Activated CD8-positive, alpha-beta memory T cell treated with anti-CD3 and anti-CD28 coated beads for 48 hours (primary cell): ENCODE measurements at places on chromosomes 1 and 21.

DNA sequence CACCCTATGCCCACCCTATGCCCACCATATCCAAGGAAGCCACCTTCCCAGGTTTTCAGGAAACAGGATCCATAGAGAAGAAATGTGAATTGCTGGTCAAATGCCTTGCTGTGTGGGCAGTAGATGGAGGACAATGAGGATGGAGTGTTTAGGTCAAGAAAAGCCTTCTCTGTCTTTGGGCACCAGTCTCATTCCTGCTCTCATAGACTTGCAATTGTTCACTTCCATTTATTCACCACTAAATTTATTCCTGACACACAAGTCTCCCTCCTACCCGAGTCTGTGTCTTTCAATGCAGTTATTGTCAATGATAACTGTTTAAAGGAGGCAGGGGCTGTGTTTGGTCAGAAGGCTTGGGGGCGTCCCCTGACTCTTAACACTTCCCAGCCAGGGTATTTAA is 48.0 kb upstream of the ITPKB start:
- DNase-seq: no peak

DNA sequence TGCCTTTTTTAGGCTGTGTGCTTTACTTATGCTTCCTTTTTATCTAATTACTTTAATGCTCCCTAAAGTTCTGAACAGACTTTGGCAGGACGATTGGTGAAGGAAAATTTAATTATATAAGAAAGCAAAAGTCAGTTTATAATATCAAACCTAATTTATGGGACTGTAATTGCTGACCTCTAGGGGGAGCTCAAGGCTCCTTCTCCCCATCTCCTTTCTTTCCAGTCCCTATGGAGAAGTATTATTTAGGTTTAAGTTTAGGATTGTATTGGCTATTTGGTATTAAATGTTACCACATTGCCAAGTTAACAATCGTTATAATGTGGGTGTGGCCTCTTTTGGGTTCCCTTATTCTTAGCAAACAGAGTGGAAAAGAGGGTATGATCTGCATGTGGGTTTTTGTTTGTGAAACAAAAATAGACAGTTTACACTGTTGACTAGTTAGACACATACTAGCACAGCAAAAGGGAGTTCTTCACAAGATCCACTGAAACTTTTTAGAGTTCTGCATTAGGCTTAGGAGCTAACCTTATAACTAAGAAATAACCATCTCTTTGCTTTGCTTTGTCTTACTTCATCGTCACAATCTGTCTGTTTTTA is 48.2 kb upstream of the TNFSF4 start:
- DNase-seq: no peak

GRCh38 chr21:37582590-37582989 is 216.0 kb downstream of the DYRK1A start:
- no peak for DNase-seq

GRCh38 chr1:44806025-44806703 is 987 bp downstream of the DYNLT4 start:
- no peak for DNase-seq

- no peak for DNase-seq
Measured at GRCh38 chr1:230573658-230574057, 68.6 kb upstream of the COG2 start.

DNA sequence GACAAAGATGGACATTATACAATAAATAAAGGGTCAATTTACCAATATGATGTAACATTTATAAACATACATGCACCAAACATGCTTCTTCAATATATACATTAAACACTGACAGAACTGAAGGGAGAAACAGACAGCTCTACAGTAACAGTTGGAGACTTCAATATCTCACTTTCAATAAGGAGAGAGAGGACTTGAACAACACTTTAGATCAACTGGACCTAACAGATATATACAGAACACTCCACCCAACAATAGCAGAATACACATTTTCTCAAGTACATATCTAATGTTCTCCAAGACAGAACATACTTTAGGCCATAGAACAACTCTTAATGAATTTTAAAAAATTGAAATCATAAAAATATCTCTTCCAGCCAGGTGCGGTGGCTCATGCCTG is 50.6 kb upstream of the TTC39A start:
- no peak for DNase-seq

GRCh38 chr1:245590726-245591125 is 435.9 kb downstream of the KIF26B start:
- DNase-seq: no peak

DNA sequence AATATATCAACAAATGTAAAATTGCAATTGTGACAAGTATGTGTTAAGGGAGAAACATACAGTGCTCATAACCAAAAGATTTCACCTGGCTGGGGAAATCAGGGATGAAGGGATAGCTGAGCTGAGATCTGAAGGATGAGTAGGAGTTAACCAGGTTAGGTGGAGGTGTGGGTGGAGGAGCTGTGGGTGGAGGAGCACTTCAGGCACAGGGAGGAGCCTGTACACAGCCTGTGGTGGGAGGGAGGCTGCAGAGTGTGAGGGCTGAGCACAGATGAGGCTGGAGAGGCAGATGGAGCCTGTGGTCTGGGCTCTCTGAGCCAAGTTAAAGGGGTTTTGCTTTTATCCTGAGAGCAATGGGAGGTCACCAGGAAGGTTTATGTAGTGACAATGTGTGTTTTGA is 111.9 kb downstream of the XCL2 start:
- DNase-seq: no peak
